RPMI7951 (cell line): ENCODE measurements at places on chromosomes 4 and X. TPM values are rescaled to one million over a fixed set of nuclear protein-coding genes. Genes with fewer than 3 reads are reported as not detected.

DNA sequence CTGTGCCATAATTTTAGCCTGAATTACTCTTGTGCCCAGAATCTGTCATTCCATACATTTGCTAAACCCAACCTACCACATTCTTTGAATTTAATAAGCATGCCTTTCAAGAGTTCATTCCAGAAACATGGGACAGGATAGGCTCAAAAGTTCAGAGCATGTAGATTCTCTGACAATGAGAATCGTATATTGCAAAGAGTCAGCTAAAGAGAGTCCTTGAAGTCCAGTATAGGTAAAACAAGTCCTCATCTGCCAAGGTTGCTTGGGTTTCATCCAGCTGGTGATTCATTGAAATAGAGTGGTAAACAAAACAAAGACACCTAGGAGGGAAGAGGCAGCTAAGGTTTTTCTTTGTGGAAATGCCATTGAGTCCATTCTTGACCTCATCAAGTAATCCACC lies 249.3 kb upstream of the DIPK2B start:
- DNase-seq = no peak

- no peak for DNase-seq
Measured at GRCh38 chr4:96993560-96993959, 1149.7 kb downstream of the STPG2 start.

GRCh38 chr4:99091216-99091575 lies 2.6 kb upstream of the ADH5 start:
- DNase-seq = peak; percentile 11

DNA sequence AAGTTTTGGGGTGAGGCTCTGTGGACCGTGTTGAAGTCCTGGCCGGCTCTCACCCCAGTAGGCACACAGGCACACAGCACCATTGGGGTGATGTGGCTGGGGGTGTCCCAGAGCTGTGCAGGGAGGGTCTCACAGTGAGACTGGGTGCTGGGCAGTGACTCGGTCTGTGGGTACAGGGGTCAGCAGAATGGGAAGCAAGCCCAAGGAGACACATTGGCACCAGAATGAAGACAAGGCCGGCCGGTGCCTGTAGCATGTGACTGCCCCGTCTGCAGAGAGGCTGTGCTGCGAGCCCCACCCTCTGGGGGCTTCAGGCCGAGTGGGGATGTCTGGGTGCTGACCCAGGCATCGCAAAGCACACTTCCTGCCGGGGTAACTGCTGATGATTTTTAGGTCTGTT lies 5.2 kb downstream of the MAEA start:
- no peak for DNase-seq

GRCh38 chr4:146107587-146108240 lies 67.8 kb upstream of the LSM6 start:
- DNase-seq = no peak

- no peak for DNase-seq
Measured at GRCh38 chrX:154791467-154791866, 13.8 kb downstream of the MPP1 start.

- no peak for DNase-seq
Measured at GRCh38 chr4:10535912-10536311, 78.7 kb upstream of the ZNF518B start.

DNA sequence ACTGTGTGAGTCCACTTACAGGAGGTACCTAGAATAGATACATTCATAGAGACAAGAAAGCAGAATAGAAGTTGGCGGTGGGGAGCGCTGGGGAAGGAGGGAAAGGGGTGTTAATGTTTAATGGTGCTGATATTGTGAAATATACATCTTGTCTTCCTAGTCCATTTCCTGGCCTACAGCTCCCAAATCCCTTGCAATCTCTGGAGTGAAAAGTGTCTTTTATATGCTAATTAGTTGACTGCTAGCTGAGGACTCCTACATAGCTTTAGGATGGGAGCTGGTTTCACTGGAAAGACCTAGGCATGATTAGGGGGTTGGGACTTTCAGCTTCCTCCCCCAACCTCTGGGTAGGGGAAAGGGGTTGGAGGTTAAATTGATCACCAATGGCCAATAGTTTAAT lies 36.0 kb downstream of the FUNDC1 start:
- DNase-seq = no peak

DNA sequence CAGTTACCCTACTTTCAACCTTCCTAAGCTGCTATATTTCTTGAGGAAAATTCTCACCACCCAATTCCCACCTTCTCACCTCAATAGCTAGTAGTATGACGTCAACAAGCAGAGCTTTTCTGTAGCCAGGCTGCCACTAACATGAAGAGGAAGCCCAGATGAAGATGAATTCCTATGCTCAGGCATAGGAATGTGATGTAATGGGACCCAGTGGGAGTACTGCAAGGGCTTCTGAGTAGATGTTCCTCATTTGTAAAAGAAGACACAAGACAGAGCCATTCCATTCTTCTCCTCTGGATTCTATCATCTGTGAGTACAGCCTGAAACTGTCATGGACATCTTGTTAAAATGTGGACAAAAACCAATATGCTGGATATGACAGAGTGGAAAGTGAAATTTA lies 81.6 kb upstream of the KLF3 start:
- no peak for DNase-seq

DNA sequence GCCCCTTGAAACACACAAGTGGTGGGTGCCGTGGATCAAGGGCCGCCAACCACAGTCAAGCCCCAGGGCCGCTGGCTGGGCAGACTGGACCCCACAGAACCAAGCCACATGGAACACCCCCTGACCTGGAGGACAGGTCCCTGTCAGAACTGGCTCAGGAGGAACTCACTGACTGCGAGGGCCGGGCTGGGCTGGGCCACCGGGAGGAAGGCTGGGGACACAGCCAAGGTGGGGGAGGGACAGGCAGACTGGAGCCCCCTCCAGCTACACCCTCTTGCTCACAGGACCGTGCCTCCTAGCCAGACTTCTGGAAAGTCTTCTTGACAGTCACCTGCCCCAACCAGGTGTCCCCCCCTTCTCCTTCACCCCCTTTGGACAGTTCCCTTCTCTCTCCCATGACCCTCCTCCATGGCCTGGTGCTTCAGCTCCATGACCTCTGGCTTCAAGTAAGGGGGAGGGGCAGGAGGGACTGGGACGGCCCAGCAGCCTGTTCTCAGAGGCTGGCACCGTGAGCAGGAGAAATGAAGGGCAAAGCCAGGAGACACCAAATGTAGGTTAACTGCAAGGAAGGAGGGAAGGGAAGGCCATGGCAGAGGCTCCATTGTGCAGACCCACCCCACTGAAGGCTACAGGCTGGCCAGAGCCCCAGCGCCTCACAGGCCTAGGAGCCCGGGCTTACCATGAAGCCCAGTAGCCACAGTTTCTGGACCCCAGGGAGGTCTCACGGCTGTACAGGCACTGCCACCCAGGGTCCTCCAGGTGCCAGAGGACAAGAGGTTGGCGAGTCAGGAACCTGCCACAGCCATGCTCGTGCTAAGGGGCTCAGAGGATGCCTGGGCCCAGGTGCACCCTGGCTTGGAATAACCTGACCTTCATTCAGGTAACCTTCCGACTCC lies 22.6 kb upstream of the DUSP9 start:
- DNase-seq = no peak

- peak; percentile 20 for DNase-seq
Measured at GRCh38 chrX:82218361-82218760, 1016.5 kb downstream of the SH3BGRL start.

DNA sequence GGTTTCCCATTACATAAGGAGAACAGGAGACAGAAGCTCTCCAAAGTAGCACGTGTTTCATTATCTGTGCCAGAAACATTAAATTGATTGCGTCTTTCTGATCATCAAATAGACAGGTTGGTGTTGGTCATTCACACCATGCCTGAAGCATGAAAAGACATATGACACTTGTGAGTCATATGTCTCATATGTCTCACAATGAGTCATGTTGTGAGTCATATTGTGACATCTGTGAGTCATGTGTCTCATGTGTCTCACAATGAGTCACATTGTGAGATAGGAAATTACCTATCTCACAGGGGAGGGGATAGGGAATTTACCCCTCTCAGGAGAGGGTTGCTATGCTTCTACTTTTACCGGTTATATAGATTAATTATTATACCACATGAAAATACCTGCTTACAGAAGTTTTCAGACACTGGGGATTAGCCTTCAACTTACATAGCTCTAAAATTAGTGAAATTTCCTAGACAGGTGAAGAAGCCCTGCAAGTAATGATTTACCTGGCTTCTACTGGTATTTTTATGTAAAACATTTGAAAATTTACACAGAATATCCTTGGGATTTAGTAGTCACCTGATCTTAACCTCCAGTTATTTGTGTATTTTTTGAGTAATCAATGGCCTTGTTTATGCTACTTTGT lies 80.8 kb downstream of the NPFFR2 start:
- DNase-seq = peak; percentile 80

GRCh38 chr4:152023674-152024073 lies 262.9 kb upstream of the GATB start:
- no peak for DNase-seq

DNA sequence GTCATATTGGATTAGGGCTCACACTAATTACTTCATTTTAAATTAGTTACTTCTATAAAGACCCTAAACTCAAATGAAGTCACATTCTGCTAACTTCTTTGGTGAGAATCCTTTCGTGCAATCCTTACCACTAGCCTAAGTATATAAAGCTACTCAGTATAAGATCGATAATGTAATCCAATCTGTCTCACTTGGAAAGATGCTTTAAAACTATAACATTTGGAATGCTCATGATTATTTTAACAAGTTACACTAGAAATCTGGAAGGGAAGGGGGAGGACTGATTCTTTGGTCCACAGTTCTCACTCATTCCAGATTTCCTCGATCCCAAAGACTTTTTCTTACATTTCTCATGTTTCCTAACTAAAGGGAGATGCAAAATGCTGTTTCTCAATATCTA lies 336.4 kb upstream of the SLIT2 start:
- no peak for DNase-seq

DNA sequence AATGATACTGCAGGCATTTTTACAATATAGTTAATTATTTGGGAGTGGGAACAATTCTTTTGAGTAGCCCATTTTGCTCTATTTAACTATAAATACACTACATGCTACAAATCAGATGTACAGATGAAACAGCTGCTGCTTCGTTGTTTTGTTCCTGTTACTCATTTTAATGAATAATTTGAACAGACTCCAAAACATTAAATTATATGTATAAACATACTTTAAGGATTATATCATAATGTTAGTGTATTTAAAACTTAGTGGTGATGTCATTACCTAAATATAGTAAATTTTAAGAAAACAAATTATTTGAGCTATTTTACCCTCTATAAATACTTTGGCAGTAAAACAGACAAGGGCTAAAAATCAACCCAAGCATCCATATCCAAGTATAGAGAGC lies 60.7 kb downstream of the GAB1 start:
- DNase-seq = no peak

- peak; percentile 57 for DNase-seq
Measured at GRCh38 chr4:128371001-128371777, 83.6 kb upstream of the PGRMC2 start.

DNA sequence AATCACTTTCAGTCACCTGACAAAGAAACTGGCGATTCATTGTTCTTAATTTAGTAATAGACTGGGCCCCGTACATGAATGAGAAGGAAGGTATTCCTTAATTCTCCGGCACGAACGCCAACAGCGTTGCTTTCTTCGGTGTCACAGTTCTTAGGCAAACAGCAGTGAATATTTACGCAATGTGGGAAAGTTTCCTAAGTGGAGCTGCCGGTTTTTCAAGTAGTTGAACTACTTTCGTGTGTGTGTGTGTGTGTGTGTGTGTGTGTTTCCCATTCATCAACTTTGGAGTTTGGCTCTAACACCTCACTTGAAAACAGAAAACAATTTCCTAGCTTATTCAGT lies 651 bp downstream of the NXT2 start:
- DNase-seq = peak; percentile 39

- peak; percentile 15 for DNase-seq
Measured at GRCh38 chrX:151801980-151802379, 67.4 kb downstream of the CNGA2 start.

- no peak for DNase-seq
Measured at GRCh38 chrX:119589810-119590209, 15.4 kb downstream of the UBE2A start.

- DNase-seq = no peak
Measured at GRCh38 chr4:184389978-184390900, 84.1 kb downstream of the IRF2 start.

- DNase-seq = peak; percentile 23
Measured at GRCh38 chr4:185394568-185395237, 1.0 kb downstream of the LRP2BP start.

- peak; percentile 93 for DNase-seq
Measured at GRCh38 chr4:15690020-15690809, 8.6 kb downstream of the FAM200B start.

GRCh38 chr4:158166701-158167100 lies 6.1 kb downstream of the GASK1B start:
- no peak for DNase-seq

DNA sequence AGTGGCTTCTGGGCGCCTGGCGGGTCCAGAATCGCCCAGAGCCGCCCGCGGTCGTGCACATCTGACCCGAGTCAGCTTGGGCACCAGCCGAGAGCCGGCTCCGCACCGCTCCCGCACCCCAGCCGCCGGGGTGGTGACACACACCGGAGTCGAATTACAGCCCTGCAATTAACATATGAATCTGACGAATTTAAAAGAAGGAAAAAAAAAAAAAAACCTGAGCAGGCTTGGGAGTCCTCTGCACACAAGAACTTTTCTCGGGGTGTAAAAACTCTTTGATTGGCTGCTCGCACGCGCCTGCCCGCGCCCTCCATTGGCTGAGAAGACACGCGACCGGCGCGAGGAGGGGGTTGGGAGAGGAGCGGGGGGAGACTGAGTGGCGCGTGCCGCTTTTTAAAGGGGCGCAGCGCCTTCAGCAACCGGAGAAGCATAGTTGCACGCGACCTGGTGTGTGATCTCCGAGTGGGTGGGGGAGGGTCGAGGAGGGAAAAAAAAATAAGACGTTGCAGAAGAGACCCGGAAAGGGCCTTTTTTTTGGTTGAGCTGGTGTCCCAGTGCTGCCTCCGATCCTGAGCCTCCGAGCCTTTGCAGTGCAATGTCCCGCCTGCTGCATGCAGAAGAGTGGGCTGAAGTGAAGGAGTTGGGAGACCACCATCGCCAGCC lies at the start of gene ATOH1:
Gene ATOH1, plus strand, starts transcription at position 422 of the 663 bp plus-strand sequence. Its CDS starts 174 bp downstream, at position 596.
- DNase-seq = peak; percentile 1

GRCh38 chr4:184102488-184102887 lies 115.2 kb downstream of the ENPP6 start:
- no peak for DNase-seq

Gene PKD2
- 25.1 and 29.1 TPM in 2 replicates for total RNA-seq

Gene PNCK
- not detected in 2 replicates for total RNA-seq

Gene PRKX
- 3.5 and 4.7 TPM in 2 replicates for total RNA-seq

Gene SLC34A2
- not detected in 2 replicates for total RNA-seq

Gene PUDP
- 7.3 and 8.8 TPM in 2 replicates for total RNA-seq

Gene ATP7A
- 14.1 and 15.0 TPM in 2 replicates for total RNA-seq

Gene FGF13
- 0.10 and 0.12 TPM in 2 replicates for total RNA-seq

Gene TRIM61
- 0.20 TPM in 1 of 2 replicates, not detected in the other for total RNA-seq

Gene RAP2C
- total RNA-seq = 17.3 and 21.9 TPM in 2 replicates

Gene P2RY4
- 0.24 TPM in 1 of 2 replicates, not detected in the other for total RNA-seq

Gene ANXA3
- 7.0 and 9.4 TPM in 2 replicates for total RNA-seq

Gene COL25A1
- total RNA-seq = not detected in 2 replicates

Gene FAM90A26
- not detected in 2 replicates for total RNA-seq
